Urothelium cell line (cell line): ENCODE measurements at places on chromosomes 1 and 21.
A peak's percentile ranks its signal among the peaks of the same experiment; 100 is the strongest.

DNA sequence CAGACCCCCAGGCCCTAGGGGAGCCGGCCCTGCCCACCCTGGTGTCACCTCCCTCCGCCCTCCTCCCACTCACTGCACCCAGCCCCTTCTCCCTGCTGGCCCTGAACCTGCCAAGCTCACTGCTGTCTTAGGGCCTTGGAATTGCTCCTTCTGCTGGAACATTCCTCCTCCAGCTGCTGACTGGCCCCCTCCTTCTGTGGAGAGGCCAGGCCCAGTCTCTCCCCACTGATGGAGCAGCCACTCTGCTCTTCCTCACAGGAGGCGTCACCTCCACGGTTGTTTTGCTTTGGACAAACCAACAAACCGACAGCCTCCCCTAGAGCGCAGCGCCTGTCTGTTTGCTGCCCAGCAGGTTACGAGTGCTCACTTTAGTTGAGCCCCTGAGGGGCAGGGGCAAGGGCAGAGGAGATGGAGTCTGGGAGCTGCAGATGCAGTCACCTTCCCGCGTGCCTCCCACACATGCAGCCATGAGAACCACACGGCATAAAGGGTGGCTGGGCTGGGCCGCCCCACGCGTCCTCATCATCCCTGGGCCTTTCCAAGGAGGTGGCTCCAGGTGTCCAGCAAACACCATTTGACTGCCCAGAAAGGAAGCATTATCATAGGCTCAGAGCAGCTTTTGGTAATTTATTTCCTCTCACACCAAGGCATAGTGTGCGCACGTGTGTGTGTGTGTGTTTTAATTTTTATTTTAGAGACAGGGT lies 9.4 kb downstream of the OXCT2 start:
- DNase-seq, result no peak

DNA sequence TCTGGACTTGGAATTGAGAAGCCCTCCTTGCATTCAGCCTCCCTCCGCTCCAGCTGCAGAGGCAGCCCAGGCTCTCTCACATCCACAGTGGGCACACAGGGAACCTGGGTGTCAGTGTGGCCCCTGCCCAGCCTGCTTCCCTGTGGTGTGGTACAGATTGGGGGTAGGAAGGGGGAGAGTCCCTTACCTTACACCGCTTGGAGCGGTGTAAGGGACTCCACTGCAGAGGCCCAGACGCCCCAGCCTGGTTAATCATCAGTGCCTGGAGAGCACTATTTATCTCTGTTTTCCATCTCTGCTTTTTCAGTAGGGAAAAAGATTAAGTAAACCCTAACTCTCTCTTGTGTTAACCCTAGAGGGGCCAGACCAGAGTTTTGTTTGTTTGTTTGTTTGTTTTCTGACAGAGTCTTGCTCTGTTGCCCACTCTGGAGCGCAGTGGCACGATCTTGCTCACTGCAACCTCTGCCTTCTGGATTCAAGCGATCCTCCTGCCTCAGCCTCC lies 803 bp upstream of the RHBG start:
- no peak for DNase-seq

DNA sequence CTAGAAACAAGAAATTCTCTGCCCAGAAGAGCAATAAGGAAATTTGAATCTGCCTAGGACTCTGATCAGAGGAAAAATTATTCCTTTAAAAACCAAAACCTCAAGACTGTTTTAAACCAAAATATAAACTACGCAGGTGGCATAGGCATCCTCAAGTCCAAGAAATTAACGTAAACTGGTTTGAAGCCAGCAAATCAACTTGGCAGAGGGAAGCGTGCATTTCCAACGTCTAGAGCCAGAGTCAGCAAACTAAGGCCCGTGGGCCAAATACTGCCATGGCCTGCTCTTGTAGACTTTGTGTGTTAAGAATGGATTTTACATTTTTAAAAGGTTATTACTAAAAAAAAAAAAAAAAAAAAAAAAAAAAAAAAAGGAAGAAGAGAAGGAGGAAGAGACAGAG lies 67.8 kb upstream of the VTCN1 start:
- DNase-seq, result no peak

DNA sequence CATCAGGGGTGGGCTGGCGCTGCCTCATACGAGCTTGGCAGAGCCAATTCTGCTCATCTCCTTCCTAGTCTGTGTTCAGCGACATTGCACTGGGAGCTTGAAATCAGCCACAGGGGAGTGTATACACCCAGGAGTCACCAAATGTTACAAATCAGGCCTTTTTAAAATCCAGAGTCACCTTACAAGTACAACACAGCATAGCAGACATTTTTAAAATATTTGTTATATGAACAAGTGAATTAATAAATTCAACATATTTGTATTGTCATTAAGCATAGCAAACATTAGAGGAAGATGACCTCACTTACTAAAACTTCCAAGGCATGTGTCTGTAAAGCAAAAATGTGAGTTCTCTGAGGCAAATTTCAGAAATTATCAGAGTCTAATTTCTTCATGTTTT lies 210.0 kb downstream of the HLX start:
- peak; percentile 31 for DNase-seq

DNA sequence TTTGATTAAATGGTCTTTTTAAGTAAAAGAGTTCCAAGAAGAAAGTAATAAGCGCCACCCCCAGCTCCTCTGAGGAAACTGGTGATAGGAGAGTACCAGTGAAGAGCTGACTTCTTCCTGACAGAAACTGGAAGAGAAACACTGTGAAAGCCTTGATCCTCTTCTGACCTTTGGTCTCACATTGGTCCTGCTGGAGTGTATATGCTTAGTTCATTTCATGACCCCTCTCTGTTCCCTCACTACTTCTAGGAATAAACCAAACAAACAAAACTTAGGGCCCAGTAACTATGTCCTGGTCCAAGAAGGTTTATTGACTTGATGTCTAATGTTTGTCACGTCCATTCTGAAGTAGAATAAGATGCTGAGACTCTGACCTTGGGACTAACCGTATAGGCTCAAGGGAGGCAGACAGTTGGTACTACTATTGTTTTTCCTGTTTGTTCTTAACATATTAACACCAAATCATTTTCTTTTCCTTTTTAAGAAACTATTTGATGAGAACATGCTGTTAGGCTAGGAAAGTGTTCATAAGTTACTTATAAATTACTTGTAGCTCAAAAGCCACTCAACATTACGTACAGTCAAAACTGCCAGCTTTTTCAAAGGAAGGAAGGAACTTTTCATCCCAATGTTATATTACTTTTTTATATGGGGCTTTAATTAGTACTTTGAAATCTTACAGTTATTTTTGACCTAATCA lies 57.9 kb downstream of the MIER1 start:
- no peak for DNase-seq

GRCh38 chr1:8848663-8849386 lies 29.7 kb downstream of the ENO1 start:
- DNase-seq, result peak; percentile 91

GRCh38 chr21:42851812-42852665 lies 27.3 kb downstream of the WDR4 start:
- DNase-seq, result no peak

DNA sequence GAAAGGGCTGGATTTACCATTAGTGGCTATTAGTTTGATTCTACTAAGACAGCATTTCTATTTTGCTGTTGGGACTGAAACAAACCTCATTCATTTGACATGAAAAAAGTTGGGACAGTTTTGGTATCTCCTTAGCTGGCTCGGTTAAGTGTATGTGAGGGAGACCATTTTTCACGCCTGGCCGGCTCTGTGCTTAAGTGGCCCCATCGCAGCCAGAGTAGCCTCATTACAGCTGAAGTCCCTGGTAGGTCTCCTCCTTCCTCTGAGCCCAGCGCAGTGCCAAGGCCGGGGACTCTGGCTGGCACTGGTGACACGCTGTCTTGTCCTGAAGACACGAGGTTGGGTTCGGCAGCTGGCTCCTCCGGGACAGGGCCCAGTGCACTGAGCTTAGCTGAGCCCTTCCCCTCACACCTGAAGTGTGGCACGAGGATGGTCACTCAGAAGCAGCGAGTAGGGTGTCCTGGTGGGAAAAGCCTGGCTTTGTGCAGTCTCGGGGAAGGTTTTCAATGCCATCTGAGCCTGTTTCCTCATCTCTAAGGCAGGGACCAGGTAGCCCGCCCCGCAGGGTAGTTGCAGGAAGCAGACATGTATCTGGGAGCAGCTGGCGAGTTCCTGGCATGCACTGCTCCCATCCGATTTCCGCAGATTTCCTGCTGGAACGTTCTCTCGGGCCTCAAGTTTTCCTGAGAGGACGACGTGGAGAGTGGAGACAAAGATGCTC lies 196.5 kb downstream of the DYRK1A start:
- DNase-seq, result no peak

DNA sequence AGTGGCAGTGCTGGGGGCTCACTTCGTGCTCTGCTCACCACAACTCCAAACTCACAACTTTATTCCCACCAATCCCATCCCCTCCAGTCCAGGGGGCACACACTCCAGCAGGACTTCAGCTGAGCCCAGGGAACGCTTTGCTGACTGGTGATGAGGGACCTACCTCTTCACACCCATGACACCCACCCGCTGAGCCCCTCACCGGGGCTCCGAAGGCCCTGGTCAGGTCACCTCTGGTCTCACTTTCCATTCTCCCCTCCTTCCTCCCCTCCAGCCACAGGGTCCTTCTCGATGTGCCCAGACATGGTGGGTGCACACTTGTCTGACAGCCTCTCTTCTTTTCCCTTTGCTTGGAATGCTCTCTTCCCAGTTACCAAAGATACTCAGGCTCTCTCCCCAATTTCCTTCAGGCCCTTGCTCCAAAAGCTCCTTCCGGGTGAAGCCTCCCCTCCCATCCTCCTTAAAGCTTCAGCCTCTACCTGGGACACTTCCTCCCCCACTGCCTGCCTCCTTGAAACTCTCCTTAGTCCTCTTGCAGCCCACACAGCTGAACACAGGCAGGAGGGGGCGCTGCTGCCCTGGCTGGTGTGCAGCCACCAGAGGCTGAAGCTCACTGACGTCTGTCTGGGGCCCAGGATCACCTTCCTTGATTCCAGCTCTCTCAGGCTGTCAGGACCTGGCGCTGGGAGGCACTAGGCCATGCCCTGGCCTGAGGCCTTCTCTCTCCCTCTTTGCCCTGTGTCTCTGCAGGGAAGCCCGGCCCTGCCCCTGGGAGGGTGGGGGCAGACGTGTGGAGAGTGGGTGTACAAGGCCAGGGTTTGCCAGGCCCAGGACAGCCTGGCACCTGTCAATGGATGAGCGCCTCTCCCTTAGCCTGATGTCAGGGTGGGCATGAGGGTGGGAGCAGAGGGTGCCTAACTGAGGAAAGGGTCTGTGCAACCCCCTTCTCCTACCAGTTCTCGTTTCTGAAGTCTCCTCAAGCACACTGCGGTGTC lies 1.6 kb downstream of the KCNE1 start:
- peak; percentile 23 for DNase-seq

DNA sequence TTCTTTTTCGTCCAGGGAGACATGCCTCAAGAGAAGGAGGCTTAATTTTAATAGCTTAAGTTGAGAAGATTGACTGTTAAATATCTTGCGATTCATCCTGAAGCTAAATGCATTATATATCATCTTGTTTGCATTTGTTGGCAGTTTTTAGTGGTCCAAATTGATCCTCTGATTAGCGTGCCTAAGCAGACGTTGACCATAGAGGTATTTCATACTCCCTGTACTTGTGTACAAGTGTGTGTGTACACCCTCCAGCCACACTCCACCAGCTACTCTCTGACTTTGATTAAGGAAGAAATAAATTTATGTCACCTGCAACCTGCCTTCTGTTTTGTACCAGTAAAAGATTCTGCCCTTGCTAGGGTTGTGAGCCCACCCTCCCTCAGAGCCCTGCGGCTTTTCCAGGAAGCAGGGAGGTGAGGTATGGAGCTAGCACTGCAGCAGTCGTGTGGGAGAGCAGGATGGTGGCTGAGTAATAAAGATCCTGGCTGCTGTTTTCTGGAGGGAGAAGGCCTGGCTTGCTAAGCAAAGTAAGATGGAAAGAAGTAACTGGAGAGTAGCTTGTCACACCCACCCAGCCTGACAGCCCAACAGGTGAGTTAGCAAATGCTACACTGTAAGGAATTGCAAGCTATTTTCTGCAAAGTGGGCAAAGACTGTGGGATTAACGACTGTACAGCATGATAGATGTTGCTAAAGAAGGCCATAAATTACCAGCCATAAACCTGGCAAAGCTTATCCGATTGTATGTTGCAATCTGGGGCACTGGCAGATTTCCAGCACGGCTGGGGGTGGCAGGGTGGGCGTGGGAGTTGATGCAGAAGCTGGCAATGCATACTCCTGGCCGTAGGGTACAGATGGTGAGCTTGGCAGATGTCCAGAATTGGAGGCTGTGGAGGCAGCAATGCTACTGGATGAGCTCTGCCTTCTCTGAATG lies 170.2 kb downstream of the TNR start:
- DNase-seq, result peak; percentile 15

GRCh38 chr1:218369688-218370511 lies 24.8 kb downstream of the TGFB2 start:
- no peak for DNase-seq

- DNase-seq, result no peak
Observed at GRCh38 chr21:42673633-42674328, 20.4 kb downstream of the PDE9A start.

GRCh38 chr1:60034999-60035398 lies 38.6 kb downstream of the C1orf87 start:
- no peak for DNase-seq

- no peak for DNase-seq
Observed at GRCh38 chr1:112893288-112894009, 62.5 kb downstream of the SLC16A1 start.

- no peak for DNase-seq
Observed at GRCh38 chr1:168114845-168115244, 21.9 kb downstream of the GPR161 start.

DNA sequence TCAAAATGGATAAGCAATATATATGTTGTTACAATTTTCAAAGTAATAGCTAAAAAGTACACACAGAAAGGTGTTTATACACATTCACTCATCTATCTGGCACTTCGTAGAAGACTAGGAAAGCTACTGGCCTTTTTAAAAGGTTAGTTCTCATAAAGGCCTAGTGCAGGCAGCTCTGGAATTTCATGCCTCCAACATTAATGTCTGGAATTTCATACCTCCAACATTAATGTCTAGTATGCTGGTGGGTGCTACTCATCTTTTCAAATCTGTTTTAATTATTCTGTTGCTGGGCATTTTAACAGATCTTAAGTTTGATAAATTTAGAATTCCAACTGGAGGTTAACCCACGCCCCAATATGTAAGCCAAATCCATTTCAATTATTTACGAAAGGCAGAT lies 124.2 kb downstream of the AKT3 start:
- DNase-seq, result no peak

GRCh38 chr1:175833502-175833901 lies 90.1 kb upstream of the TNR start:
- DNase-seq, result no peak

- no peak for DNase-seq
Observed at GRCh38 chr1:27876341-27877114, 4.2 kb downstream of the THEMIS2 start.

GRCh38 chr1:232570007-232570406 lies 59.9 kb downstream of the SIPA1L2 start:
- no peak for DNase-seq

GRCh38 chr1:182173808-182174512 lies 112.4 kb upstream of the ZNF648 start:
- no peak for DNase-seq
